ENCODE measurements at places on chromosomes 6 and 20. TPM values are rescaled to one million over a fixed set of nuclear protein-coding genes. Genes with fewer than 3 reads are reported as not detected.
A peak's percentile ranks its signal among the peaks of the same experiment; 100 is the strongest.

DNA sequence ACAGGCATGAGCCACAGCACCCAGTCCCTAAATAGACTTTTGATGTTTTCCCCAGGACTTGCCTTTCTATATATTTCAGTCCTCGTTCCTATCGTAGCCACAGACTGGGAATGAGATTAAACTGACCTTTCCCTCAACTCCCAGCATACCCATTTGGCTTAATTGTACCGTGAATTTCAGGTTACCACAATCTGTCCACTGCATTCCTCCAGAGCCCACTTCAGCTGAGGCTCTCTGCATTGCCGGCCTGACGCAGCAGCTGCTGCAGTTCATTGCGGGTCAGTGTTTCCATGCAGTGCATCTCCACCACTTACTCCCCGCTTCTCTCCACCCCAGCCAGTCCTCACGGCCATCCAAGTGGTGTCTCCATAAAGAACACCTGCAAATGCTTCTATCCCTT is 103.1 kb upstream of the RIN2 start:
- DNase-seq = no peak

DNA sequence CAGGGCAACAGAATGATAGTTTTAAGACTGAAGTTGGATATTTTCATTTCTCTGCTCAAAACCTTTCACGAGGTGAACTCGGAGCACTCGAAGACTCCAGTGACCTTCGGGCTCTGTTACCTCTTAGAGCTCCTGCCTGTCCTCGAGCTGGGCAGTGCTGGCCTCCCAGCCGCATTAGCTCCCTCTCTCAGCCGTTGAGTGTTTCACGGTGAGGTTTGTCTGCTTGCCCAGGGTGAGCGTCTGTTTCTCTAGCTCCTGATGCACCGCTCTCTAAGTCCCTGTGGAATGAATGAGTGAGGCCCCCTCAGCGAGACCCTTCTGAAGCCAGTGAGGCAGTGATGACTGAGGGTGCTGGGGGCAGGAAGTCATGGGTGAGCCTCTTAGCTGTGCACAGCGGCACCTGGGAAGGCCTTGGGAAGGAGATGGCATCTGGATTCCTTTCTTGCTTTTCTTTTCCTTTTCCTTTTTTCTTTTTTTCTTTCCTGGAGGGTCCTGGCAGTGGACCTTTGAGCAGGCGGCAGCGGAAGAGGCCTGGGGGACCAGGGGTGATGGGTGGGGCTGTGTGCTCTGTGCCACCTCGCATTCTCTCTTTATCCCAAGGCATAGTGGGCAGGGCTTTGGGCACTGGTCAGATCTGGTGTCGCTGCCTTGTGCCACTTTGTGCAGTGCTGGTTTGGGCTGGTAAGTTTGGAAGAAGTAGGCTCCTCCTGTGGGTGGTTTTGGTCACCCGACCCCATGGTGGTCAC is 2.2 kb downstream of the PSMG4 start:
- peak; percentile 8 for DNase-seq

TFAP2C gene
- 36.3 TPM for total RNA-seq

- no peak for DNase-seq
Measured at GRCh38 chr6:106114492-106114891, 28.4 kb downstream of the PRDM1 start.

DNA sequence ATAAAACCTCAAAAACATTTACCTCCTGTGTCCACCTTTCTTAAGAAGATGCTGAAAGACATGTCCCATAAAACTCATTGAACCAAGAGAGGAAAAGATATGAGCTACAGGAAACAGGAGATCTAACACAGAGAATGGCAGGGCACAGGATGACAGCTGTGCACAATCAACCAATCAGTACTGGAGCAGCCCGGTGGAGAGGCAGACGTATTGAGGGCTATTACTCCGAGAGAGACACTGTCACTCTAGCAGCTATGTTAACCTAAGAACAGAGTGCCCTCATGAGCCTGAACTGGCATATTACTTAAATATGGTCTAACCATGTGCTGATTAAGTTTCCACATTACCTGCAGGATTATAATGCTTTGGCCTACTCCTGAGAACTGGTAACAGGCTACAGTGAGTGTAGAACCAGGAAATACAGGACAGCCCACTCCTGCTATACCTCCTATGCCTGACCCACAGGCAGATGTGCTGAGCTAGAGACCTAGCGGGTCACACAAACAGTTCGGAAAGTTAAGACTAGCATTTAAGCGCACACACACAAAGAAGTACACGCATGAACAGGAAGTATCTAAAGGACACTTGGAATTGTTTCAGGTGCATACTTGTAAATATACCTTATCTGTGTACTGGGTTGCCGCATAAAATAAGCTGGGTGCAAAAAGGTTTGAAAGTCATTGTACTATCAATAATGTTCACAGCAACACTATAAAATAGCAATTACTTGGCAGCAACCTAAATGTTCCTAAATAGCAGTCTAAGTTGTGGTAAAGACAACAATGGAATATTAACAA is 199.3 kb upstream of the SHLD1 start:
- DNase-seq = no peak

GRCh38 chr6:118574051-118574865 is 26.2 kb downstream of the PLN start:
- DNase-seq = no peak

CST4 gene
- 0.98 TPM for total RNA-seq

DNA sequence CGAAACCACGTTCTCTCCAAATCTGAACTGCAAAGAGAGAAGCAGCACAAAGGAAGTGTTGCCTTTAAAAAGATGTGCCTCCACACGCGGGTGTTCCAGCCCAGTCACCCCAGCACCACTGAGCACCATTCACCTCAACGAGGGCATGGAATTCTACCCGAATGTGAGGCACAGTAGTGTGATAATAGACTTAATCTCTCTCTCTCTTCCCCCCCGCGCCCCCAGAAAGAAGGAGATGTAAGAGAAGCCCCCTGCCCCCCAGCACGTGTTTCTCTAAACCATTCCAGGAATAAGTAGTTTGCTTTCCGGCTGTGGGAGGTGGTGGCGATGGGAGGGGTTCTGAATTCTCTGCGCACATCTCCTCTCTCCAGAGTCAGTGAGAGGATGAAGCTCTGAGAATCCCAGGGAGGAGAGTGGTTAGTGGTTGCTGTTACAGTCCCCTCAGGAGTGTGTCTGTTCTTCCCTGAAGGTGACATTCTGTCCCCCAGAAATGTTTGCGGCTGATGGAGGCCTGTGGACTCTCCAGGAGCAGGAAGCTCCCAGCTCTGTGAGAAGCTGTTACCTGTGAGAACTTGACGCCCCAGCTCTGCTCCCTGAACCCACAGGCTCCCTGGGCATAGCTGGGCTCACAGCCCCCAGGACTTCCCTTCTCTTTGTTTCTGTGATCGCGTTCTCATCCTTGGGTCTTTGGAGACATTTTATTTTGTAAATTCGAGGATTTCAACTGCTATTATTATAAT is 23.5 kb upstream of the IRF4 start:
- no peak for DNase-seq

LPIN3 gene
- 24.1 TPM for total RNA-seq

DNA sequence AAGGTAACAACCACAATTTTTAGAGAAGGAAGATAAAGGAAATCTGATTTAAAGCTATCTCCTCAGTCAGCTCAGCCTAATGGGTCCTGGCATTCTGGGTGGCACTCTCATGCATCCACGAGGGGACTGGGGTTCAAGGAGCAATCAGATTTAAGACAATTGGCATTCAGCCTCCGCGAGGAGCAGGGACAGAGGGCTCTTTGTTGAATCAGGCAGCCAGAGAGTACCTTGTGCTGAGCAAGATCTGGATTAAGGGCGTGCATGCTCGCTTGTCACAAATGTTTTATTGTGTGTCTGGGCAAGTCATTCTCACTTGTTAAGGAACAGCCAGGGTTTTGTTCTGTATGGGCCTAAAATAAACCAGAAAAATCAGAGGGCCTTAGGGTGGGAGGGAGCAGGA is 475.3 kb upstream of the NRSN1 start:
- peak; percentile 8 for DNase-seq

- peak; percentile 32 for DNase-seq
Measured at GRCh38 chr20:25623225-25623735, 534 bp downstream of the NANP start.

DNA sequence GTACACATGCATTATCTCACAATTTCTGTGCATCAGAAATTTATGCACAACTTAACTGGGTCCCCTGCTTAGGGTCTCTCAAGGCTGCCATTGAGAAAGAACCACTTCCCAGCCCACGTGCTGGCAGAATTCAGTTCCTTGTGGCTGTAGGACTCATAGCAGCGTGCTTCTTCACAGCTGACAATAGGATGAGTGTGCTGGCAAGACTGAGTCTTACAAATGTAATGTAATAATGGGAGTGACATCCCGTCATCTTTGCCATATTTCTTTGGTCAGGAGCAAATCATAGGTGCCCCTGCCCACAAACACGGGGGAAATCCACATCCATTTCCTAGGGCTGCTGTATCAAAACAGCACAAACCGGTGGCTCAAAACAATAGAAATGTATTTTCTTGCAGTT is 77.4 kb downstream of the FIG4 start:
- peak; percentile 70 for DNase-seq

DNA sequence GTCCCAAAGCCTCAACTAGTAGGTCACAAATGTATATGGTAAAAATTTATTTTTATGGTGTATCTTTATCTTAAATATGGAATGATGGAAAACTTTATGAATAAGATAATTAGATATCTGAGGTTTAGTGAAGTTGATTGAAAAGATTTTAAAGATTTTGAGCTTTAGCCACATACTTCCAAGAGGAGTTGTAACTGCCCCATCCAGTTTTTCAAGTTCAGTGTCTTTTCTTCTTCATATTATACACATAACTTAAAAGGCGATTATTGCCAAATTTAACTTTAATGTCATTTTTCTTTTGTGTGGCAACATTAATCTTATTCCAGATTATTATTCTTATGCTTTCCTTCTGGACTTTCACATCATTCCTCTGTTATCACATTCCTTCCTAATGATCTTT is 266.4 kb downstream of the TINAG start:
- DNase-seq = peak; percentile 67

GRCh38 chr6:146408583-146408982 is 135.1 kb upstream of the RAB32 start:
- DNase-seq = no peak

GRCh38 chr6:128710315-128710714 is 172.6 kb upstream of the LAMA2 start:
- peak; percentile 27 for DNase-seq

TMEM244 gene
- total RNA-seq = not detected

DNA sequence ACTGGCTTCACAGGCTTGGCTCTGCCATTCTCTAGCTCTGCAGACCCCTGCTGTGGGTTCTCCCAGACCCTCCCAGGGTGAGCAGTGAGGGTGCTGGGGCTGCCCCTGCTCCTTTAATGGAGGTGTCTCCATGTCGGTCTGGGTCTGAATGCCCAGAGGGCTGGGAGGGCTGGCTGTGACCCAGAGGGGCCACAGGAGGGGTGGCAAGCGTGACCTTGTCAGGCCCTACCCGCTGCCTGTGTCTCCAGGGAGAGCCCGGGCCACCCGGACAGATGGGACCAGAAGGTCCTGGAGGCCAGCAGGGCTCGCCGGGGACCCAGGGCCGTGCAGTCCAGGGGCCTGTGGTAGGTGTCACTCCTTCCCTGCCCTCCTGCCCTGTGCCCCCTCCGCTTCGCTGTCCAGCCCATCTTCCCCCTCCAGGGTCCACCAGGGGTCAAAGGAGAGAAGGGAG is 32.1 kb downstream of the COL20A1 start:
- DNase-seq = no peak

- peak; percentile 63 for DNase-seq
Measured at GRCh38 chr20:48025661-48026060, 240.4 kb upstream of the SULF2 start.

DNA sequence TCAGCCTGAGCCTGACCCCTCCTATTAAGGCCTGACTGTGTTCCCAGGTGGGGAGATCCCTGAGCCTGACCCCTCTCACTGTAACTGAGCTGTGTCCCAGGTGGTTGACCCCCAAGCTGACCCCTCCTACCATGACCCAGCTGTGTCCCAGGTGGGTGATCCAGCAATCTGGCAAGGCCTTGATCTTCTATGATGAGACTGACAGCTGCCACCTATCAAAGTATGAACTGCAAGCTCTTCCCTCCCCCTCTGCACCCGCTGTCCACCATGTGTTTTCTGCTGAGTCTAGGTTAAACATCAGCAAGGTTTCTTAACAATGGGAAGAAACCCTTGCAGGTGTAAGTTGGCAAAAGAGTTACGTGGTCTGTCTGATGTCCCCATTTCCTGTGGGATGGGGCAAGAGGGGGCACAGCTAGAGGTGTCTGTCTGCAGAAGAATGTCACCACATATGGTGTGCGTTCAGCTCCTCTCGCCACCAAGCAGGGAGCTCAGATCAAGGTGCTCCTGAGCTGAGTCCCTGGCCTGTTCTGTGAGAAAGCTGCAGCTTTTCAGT is 5.9 kb downstream of the PXDC1 start:
- DNase-seq = no peak

DNA sequence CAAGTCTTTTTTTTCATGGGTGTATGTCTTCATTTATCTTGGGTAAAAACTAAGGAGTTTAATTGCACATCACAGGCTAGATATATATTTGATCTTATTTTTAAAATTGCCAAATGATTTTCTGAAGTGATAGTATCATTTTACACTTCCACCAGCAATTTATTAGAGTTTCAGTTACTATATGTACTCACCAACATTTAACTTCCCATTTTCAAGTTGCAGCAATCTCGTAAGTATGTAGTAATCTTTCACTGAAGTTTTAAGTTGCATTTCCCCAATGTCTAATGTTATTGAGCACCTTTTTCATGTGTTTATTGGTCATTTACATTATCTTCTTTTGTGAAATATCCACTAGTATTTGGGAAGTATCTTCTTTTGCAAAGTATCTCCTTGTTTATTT is 277.4 kb upstream of the CNR1 start:
- no peak for DNase-seq

SH3BGRL2 gene
- total RNA-seq = 3.8 TPM

All from PC-3 (cell line).